ENCODE measurements at places on chromosomes 12 and 14.

GRCh38 chr12:52392465-52393007, 7.1 kb upstream of the KRT84 start:
- no peak for DNase-seq

DNA sequence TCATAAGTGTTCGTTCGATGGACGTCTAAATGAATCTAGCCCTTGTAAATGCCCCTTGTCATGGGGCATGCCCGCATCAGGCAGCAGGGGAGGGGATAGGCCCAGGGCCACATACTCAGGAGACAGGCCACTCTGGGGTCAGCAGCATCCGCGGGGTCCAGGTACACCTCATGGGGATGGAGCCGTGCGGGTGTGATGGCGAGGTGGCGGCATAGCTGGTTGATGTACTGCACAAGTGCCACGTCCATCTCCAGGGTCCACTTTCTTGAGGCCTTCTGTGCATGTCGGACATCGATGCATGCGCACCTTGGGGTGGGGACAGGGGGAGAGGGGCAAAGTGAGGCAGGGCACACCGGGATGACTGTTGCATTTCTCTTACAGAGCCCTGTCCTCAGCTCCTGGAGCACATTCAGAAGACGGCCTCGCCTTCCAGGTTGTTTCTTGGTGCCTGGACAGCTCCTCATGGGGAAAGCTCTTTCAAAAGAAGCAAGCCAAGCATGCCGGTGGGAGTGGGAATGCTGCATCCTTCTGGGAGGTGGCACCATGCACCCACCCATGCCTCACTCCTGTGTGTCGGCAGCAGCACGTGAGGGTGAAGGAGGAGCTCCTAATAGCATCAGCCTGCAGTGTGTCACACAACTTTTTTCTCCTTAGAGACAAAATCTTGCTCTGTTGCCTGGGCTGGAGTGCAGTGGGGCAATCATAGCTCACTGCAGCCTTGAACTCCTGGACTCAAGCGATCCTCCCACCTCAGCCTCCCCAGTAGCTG, 47.4 kb downstream of the TRAFD1 start:
- DNase-seq: no peak

DNA sequence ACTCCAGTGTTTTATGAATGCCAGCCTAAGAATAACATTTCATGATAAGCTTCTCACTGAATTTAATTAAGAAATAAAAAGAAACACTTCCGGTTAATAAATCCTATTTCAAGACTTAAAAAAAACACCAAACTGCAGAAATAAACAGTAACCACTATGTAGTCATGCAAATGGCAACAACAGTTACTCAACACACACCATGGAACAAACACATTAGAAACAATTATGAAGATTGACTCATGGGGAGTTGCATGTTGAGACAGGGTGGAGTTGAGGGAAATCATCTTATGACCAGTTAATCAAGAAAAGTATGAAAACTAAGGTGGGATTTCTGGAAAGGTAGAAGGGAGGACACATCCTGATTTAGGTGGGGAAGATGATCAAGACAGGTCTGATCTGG, 52.7 kb downstream of the PLBD1 start:
- no peak for DNase-seq

- DNase-seq: no peak
Measured at GRCh38 chr14:56580221-56580711, 668 bp downstream of the TMEM260 start.

- DNase-seq: no peak
Measured at GRCh38 chr12:111203969-111204368, 164.9 kb downstream of the PHETA1 start.

DNA sequence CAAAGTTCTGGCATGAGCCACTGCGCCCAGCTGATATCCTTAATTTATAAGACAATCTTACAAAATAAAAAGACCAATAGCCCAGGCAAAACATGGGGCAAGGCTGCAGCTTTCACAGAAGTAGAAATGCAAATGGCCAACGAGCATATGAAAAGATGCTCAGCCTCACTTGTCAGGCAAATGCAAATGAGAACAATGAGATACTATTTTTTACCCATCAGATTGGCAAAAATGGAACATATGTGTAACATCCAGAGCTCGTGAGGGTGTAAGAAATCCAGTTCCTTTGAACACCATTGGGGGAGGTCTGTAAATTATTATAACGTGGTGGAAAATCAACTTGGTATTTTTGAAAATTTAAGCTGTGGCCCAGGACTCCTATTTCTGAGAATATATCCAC, 14.6 kb downstream of the MAP1LC3B2 start:
- DNase-seq: no peak

DNA sequence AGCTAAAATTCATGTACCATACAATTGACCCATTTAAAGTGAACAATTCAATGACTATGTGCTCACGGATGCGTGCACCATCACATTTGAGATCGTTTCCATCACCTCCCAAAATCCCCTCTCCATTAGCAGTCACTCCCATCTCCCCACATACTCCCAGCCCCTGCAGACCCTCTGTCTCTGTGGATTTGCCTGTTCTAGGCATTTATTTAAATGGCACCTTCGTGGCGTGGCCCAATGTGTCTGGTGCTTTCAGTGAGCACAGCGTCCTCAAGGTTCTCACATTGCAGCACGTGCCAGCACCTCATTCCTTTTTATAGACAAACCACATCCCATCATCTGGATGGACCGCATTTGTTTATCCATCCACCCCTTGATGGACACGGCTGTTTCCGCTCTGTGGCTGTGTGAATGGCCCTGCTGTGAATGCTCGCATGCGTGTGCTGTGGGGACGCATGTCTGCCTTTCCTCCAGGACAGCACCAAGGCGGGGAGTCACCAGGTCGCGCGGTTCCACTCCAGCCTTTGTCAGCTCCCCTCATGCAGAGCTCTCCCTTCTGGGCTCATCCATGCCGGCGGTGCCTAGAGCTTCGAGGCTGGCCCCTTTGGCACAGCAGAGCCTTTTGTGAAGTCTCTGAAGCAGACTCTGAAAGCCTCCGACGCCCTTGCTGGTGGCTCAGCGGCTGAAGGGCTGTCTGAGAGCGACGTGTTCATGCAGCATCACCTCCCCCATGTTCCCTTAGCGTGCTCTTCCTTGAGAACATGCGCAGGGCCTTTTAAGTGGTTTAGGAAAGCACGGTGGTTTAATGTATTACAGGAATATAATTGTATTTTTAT, 184.4 kb downstream of the KIF26A start:
- DNase-seq: no peak

DNA sequence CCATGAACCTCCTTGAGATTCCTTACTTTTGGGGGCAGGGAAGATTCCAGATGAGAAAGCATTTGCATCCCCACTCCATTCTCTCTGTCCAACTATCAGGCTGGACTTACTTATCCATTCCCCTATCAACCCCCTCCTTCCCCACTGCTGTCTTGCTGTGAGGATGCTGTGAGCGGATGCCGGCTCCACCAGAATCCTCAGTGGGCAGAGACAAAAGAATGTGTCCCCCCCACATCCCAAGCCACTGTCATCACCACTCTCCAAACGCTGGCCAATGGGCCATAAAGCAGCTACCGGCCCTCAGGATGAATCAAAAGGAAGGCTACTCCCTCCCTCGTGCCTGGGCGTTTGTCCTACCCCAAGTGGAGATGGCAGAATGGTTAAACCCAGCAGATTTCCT, 173.0 kb upstream of the NTF3 start:
- no peak for DNase-seq

- no peak for DNase-seq
Measured at GRCh38 chr14:82345184-82345583, 811.5 kb upstream of the SEL1L start.

GRCh38 chr12:15581006-15581405, 208.2 kb downstream of the EPS8 start:
- DNase-seq: no peak

DNA sequence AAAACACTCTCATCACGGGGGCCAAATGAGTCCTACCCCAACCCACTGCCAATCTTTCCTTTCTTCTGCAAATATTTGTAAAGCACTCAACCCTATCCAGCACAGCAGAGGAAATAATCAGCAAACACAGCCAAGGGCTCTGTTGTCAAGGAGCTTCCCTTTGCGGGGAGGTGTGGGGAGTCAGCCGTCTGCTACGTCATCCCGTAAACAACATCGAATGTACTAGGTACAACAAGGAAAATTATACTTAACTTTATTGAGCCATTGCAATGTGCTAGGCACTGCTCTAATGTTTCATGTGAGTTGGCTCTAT, 22.8 kb downstream of the TMEM63C start:
- DNase-seq: no peak

DNA sequence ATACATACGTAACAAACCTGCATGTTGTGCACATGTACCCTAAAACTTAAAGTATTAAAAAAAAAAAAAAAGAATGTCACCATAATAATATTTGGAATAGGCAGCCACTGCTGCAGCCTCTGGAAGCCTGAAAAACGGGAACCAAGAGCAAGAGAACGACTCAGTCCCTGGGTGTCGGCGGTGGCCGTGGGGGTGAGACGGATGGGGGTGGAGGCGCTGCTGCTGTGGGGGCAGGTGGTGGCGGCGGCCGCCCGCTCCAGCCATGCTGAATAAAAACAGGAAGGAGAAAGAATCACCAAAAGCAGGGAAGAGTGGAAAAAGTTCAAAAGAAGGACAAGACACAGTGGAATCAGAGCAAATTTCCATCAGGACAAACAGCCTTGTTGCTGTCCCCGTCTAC, 46.9 kb downstream of the ZFYVE21 start:
- no peak for DNase-seq

Measured in AG09309 (cell line).